Melanocyte of skin (primary cell): ENCODE measurements at places on chromosomes 7 and 10. TPM values are rescaled to one million over a fixed set of nuclear protein-coding genes. Genes with fewer than 3 reads are reported as not detected.

SNX8 gene
- total RNA-seq, result 36.7 and 40.3 TPM in 2 replicates

CALML5 gene
- not detected in 2 replicates for total RNA-seq

VAX1 gene
- not detected in 2 replicates for total RNA-seq

IFIT1B gene
- total RNA-seq, result not detected in 2 replicates

AIFM2 gene
- total RNA-seq, result 10.2 and 14.3 TPM in 2 replicates

NKX1-2 gene
- under 0.01 TPM in 1 of 2 replicates, not detected in the other for total RNA-seq

ZPBP gene
- total RNA-seq, result not detected in 2 replicates

STK32C gene
- 10.5 and 11.0 TPM in 2 replicates for total RNA-seq

PDE6C gene
- total RNA-seq, result not detected in 2 replicates

TRIM50 gene
- total RNA-seq, result not detected in 2 replicates

GTF2I gene
- 128 and 212 TPM in 2 replicates for total RNA-seq

PHTF2 gene
- total RNA-seq, result 18.2 and 25.1 TPM in 2 replicates

CNTNAP2 gene
- not detected in 2 replicates for total RNA-seq

MARVELD1 gene
- total RNA-seq, result 89.1 and 104 TPM in 2 replicates

PAPOLB gene
- under 0.01 TPM in 2 replicates for total RNA-seq

FLNC gene
- total RNA-seq, result under 0.01 and 1.5 TPM in 2 replicates

GPR15LG gene
- not detected in 2 replicates for total RNA-seq

SEMA3E gene
- total RNA-seq, result not detected in 2 replicates

ANXA8L1 gene
- not detected in 2 replicates for total RNA-seq

DOCK1 gene
- 45.4 and 112 TPM in 2 replicates for total RNA-seq

CYP2C8 gene
- not detected in 2 replicates for total RNA-seq

C10orf67 gene
- total RNA-seq, result 0.33 and 0.62 TPM in 2 replicates

EPHB6 gene
- under 0.01 TPM in 1 of 2 replicates, not detected in the other for total RNA-seq

STARD3NL gene
- total RNA-seq, result 60.9 and 80.0 TPM in 2 replicates
